ENCODE measurements at places on chromosomes 11 and 22.
A peak's percentile ranks its signal among the peaks of the same experiment; 100 is the strongest.

- DNase-seq = peak; percentile 15
Observed at GRCh38 chr11:2092464-2092910, 46.7 kb downstream of the IGF2 start.

DNA sequence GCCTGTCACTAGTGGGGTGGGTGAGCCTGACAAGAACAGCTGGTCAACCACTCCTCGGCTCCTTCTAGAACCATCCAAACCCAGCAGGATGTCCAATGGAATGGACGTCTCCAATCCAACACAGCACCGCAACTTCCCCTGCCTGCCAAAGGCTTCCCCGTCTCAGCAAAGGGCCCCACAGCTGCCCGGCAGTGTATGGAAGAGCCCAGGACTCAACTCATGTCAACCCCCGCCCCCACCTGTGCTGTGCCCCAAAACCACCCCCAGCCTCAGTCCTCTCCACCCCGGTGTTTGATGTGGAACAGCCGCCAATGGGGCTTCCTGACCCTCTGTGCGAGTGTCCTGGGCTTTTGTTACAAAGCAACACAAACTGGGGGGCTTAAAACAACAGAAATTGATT lies 223.8 kb downstream of the CTTN start:
- DNase-seq = no peak

- no peak for DNase-seq
Observed at GRCh38 chr22:25406510-25407210, 157.8 kb upstream of the GRK3 start.

- DNase-seq = no peak
Observed at GRCh38 chr11:89436071-89436470, 55.1 kb downstream of the NOX4 start.

DNA sequence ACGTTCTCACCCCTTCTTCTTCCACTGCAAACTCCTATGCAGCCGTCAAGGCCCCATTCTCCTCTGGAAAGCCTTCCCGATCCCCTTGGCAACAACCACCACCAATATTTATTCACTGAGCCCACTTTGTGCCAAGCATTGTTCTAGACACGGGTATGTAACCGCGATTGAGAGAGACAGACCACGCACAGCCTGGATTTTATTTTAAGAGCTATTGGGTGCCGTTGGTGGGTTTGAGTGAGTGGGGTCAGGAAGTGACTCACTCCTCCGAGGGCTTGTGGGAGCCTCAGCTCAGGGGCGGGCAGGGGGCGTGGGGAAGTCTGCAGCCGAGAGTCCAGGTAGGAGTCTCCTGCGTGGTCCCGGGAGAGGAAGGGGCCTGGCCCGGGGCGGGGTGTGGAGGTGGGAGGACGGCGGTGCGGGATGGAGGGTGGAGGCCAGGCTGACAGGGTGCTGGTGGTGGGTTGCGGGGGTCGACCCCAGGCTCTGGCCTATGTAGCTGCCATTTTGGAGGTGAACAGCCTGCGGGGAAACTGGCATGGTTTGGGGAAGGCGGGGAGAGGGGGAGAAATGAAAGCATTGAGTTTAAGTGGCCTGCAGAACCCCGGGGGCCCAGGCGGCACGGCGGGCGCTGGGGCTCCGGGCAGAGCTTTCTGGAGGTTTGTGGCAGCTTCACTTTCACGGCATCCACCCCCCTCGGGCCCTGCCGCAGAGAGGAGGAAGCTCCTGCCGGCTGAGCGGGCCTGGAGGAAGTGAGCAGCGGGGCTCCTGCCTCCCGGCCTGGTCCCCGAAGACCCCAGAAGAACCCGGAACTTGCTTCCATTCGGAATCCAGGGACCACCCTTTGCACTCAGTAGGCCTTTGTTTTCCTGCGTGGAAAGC lies 547 bp downstream of the PARVG start:
- DNase-seq = peak; percentile 71
